ENCODE measurements at places on chromosomes 6 and 20. TPM values are rescaled to one million over a fixed set of nuclear protein-coding genes. Genes with fewer than 3 reads are reported as not detected.

- no peak for DNase-seq
These were observed 74.8 kb downstream of the ASCC3 start for GRCh38 chr6:100806296-100806695.

- no peak for DNase-seq
These were observed 366.4 kb downstream of the KIF16B start for GRCh38 chr20:16206817-16207216.

DNA sequence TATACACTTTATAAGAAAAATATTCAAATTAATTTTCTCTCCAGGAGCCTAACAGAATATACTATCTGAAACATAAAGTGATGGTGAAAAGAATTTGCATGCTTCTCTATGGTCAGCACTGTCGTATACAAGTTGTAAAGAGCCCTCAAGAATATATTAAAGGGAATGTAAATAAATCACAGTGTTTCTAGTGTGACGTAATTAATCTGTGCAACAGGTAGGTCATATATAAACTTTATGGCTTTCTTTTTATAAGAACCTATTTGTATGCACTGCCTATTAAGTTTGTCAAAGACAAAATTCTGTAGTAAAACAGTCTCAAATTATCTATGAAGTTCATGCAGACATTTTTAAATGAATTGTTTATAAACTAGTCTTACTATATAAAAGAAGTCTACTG is 347.9 kb upstream of the EYS start:
- no peak for DNase-seq

DNA sequence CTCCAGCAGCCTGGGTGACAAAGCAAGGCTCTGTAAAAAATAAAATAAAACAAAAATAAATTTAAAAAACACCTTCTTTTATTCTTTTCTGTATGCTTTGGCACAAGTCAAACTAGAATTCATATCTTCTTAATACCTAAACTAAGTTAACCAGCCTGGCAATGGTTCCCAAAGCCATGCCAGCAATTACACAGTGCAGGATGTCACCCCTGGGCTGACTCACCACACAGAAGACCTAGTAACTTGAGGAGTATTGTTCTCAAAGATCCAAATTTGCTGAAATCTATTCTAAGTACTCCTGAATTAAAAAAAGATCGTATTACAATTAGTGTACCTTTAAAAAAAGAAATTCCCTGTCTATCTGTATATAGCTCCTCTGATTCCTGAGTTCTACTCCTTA is 162.7 kb upstream of the SGK1 start:
- no peak for DNase-seq

DNA sequence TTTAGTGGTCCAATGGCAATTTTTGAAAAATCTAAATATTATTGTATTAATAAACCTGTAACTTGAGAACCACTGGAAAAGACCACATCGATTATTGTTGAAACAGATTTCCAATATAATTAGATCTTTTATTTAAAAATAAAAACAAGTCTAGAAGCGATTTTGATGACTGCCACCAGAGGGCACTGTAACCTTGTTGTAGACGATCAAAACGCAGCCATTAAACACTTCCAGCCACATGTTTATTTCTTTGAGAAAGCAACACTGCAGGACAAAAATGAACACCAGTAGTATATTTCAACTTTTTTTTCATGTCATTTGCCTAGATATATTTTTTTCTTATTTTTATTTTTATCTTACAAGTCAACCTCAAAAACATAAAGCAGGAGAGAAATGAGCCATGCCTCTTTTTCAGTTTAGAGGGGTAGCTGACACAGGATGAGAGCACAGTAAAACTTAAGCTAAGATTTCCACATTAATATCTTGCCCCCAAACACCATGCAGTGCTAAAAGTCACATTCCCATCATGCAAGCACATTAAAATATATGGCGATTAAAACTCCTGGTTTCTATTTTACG is 115.4 kb downstream of the OPRM1 start:
- DNase-seq: peak; percentile 49

- no peak for DNase-seq
These were observed 33.0 kb downstream of the RPP40 start for GRCh38 chr6:4970739-4971395.

- no peak for DNase-seq
These were observed 9.6 kb upstream of the SF3B5 start for GRCh38 chr6:144104898-144105487.

LRRC1 gene
- 2.4 TPM for total RNA-seq

- DNase-seq: no peak
These were observed 63.6 kb downstream of the GCLC start for GRCh38 chr6:53481323-53481722.

DNA sequence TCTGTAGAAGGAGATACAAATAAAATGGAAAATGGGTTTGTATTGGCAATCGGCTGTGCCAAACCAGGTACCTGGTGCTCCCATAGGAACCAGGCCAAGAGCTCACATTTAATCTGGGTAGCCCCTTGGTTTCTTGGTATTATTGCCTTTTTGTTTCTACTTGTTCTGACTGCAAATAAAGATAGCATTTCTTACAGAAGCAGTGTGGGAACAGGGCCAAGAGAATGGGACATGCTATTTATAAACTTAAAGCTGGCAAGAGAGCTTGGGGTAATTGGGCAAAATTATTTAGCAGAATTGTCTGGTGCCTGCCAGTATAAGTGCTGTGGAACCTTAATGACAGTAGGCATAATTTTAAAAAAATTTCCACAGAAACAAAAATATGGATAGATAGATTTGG is 113.5 kb upstream of the GLP1R start:
- no peak for DNase-seq

SAPCD1 gene
- total RNA-seq: 6.1 TPM

COL10A1 gene
- not detected for total RNA-seq

EPPIN gene
- total RNA-seq: not detected

PFDN6 gene
- 118 TPM for total RNA-seq

- no peak for DNase-seq
These were observed 111.4 kb upstream of the CLDN20 start for GRCh38 chr6:155152211-155153076.

- no peak for DNase-seq
These were observed 2.8 kb downstream of the FOXS1 start for GRCh38 chr20:31842471-31843157.

C20orf96 gene
- total RNA-seq: 3.7 TPM

- DNase-seq: no peak
These were observed 200.3 kb downstream of the DLL1 start for GRCh38 chr6:170090561-170090960.

SLC22A23 gene
- 0.78 TPM for total RNA-seq

DNA sequence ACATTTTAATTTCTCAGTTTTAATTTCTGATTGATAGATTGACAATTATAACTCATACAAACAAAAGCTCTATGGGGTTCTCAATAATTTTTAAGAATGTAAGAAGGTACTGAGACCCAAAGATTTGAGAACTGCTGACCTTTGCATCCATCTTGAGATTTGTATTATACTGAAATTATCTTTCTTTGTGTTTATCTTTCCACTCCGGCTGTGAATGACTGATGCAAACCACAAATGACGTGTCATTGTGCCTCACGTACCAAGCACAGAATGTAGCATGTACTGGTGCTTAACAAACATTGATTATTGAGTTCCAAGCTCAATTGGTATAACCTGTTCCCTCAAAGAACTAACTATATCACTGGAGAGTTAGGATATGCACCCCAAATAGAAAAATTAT is 152.1 kb upstream of the SMLR1 start:
- DNase-seq: no peak

GRCh38 chr6:139820210-139820609 is 445.8 kb upstream of the CITED2 start:
- no peak for DNase-seq

DNA sequence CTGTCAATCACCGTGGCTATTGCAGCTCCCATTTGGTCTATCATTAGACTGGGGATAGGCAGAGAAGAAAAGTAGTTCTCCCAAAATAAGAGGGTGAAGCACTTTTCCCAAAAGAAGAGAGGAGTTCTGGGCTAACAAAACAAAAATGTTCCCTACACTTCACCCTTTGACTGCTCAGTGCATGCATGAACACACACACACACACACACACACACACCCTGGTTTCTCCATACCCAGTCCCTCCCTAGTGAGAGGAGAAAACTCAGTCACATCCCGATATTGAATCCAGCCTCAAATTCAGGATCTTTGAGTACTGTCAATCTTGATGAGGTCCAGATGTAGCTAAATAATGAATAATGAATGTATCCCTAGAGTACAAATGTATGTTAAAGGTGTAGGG is 4.6 kb upstream of the TBPL1 start:
- DNase-seq: no peak

- DNase-seq: no peak
These were observed 26.9 kb downstream of the CFAP61 start for GRCh38 chr20:20079102-20079784.

DNA sequence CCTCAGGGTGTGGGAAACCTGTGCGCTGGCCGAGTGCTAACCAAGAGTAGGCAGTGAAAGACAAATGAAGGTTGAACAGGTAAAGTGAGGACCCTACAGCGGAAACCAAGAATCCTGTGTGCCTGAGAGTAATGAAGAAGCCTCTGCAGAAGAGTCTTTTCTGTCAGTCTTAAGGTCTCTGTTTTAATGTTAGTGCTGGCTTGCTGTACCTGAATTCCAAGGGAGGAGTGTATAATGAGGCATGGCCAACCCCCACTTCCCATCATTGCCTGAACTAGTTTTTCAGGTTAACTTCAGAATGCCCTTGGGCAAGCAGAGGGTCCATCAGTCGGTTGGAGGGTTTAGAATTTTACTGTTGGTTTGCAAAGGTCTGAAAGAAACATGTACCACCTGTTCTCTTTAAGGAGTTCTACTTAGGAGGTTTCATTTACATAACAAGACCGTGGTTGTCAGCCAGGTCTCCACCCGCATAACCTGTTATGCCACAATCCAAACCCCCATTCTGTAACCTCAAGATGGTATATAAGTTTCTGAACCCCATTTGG is 589 bp upstream of the PDCD2 start:
- no peak for DNase-seq

DNA sequence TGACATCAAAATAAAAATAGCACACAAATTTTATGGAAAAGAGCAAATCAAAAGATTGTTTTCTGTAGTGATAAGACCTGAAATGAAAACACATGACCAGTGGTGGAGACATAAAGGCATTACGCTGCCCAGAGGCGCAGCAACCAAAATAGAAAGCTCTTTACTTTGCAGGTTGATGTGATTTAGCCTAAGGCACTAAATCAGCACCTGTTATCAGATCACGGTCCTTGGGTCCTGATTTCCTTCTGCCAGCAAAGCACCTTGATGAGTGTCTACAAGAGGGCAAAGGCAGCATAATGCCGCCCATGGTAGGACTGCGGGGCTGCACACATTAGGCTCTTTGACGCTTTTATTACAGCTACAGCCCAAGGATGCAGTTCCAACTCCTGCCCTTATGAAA is 19.3 kb upstream of the RAMACL start:
- DNase-seq: no peak

KIAA0408 gene
- 9.0 TPM for total RNA-seq

- DNase-seq: no peak
These were observed 168.0 kb downstream of the ZFAND3 start for GRCh38 chr6:37987559-37987958.

GRCh38 chr6:149277621-149278020 is 39.9 kb upstream of the TAB2 start:
- no peak for DNase-seq

DNA sequence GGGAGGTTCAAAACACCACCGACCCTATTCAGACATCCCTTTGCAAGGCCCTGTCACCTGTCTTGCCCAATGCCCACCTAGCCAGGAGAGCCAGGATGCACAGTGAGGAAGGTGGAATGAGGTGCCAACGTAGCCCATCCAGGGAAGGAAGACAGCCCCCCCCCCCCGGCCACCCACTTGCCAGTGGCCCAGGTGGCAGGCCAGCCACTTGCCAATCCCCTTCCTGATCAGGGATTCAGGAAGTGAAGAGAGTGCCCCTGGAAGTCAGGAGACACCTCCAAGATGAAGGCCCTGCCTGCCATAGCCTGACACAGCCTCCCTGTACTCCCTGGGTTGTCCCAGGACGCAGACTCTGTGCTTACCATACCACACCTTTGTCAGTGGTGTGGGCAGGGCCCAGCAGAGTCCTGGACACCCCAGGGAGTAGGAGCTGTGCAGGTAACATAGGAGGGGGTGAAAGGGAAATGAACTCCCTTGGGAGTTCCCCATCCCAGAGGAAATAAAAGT is 54.7 kb downstream of the MRPL14 start:
- DNase-seq: no peak

DNA sequence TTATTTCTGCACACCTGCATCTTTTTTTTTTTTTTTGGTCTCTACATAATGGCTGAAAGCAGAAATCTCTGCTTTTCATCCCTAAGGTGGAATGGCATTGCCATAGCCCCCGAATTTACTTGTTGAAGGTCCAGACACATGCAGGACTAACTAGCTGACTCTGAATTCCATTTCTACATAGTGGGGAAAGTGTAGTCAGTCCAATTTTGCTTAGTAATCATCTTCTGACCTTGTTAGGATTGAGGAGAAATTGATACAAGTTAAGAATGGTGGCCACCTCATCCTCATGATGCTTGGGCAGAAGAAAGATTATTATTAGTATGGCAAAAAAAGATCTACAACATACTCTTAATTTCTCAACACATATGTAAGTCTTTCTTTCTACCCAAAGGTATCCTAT is 16.4 kb upstream of the FAM83B start:
- DNase-seq: no peak

GRCh38 chr6:134061440-134061839 is 9.0 kb upstream of the SLC2A12 start:
- no peak for DNase-seq

DNA sequence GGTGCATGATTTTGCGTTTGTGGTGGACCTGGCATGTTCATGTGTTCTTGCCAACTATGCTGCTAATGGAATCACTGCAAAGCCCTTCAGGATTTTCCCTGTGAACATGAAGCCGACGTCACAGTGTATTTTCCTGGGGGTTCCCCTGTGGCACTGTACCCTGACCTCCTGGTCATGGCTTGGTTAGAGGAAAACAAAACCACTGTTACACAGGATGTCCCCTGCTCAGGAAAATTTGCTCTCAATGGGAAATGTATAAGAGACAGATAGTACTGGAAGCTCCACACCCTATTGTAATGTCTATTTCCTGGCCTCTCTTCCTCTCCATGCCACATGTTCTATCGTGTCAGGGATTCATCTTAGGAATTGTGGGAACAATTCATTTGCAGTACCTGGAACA is 19.7 kb downstream of the TSHZ2 start:
- no peak for DNase-seq

GRCh38 chr20:36447101-36447500 is 94.2 kb upstream of the MYL9 start:
- no peak for DNase-seq

RRBP1 gene
- total RNA-seq: 25.3 TPM

ALDH8A1 gene
- total RNA-seq: 0.82 TPM

TFAP2D gene
- not detected for total RNA-seq

GRCh38 chr20:58192065-58192464 is 36.4 kb downstream of the ANKRD60 start:
- no peak for DNase-seq

Data from CD8-positive, alpha-beta memory T cell (primary cell).